Hematopoietic multipotent progenitor cell treated with erythropoietin and hydrocortisone succinate and interleukin-3 and kit ligand, for 4 days (in vitro differentiated cells): ENCODE measurements at places on chromosomes 16 and 17.

- DNase-seq, result no peak
Measured at GRCh38 chr17:77441940-77442339, 301.2 kb downstream of the SEC14L1 start.

- DNase-seq, result no peak
Measured at GRCh38 chr17:65535777-65536572, 25.5 kb downstream of the AXIN2 start.

GRCh38 chr16:73459586-73459985 is 411.7 kb upstream of the ZFHX3 start:
- no peak for DNase-seq

DNA sequence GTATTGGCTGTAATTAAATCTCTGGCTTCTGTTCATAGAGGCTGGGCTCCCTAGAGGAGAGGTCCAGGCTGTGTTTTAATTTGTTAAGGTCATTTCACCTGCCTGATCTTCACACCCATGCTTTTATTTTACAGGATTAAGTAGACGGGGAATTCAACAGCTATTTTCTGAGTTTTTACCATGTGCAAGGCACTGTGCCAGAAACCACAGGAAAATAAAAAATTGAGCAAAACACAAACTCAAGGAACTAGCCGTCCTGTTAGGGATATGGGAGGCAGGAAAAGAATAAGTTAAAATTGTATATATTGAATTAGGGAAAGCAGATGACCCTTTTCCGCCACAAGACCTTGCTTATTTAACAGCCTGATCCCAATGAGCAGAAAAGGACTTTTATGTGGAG is 29.1 kb downstream of the HS3ST3A1 start:
- no peak for DNase-seq

DNA sequence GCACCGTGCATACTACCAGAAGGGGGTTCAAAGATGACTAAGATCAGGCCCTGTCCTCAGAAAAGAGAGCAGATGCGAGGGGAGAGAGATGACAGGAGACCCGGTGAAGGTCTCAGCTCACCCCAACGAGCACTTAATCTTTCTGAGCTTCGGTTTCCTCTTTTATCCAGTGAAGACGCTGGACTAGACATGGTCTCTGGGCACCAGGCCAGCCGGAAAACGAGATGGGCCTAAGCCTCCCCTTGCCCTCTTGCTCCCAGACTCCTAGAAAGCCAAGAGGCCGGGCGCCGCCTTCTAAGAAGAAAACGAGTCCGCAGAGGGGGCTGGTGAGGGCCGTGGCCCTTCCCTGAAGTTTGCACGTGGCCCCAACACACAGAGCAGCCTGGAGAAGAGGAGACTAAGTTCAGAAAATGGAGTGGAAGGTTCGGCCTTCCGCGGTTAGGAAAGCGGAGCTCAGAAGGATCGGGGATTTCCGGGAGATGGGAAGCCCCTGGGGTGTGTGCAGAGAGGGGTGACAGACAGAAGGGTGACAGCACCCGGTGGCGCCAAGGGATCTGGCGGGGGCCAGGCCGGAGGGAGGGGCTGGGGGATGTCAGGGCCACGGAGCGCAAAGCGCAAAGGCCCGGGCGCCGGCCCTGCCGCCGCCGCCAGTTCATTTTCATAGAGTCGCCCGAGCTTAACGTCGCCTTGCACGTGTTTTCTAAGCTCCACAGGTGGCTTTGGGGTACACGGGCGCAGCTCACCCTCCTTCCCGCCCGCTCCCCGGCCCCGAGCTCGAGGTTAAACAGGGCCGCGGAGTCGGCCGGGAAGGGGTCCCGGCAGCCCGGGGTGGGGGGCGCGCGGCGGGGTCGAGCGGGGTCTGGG is 42.1 kb upstream of the BHLHA9 start:
- DNase-seq, result peak; percentile 35

DNA sequence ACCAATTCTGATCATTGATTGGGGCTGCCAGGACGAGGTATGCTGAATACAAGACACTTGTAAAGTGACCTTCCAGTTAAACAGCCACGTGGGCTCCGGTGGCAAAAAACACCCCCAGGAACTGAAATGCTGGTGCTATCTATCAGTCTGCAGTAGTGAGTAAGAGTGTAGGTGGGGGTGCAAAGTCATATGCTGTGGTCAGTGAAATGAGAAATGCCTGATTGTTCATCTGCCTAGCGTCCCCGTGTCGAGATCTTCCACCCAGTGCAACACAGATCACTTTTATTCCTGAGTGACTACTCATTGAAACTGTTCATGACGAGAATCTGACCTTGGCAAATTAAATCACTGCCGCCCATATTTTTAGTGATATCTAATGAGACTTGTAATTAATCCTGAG is 806.5 kb upstream of the GOT2 start:
- DNase-seq, result no peak

DNA sequence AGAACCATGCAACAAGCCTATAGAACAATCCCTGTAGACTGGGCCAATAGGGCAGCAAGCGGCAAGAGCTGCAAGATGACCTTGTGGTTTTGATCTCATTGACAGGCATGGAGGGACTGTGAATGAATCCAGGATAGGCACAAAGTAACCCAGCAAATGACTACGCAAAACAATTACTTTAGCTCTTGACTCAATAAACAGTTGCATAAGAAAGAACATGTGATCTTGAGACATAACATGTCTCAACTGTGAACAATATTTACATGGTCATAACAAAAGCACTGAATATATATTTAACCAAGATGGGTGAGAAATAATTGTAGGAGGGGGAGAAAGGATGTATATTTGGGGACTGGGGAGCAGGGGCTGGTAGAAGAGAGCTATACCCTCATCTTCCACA is 313.7 kb upstream of the CDH5 start:
- DNase-seq, result no peak

- peak; percentile 76 for DNase-seq
Measured at GRCh38 chr17:1005361-1005946, 8.5 kb downstream of the TIMM22 start.

DNA sequence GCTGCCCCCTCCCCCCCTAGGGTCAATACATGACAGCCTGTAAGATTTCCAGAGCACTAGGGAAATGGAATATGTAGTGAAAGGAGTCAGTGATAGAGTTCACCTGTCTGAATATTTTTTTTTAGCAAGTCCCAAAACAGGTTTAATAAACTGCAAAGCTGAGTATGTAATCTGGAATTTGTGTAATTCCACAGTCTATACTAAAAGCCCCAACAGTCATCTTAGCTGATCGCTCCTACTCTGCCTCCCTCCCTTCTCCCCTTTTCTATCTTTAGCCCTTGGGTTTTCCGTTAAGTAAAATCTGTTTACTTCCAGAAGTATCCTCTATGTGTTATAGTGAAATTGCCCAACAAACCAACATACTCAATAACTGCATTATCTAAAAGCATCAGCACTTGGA is 3.5 kb downstream of the CDH13 start:
- no peak for DNase-seq

- DNase-seq, result peak; percentile 93
Measured at GRCh38 chr16:17224879-17225281, 245.9 kb downstream of the XYLT1 start.

DNA sequence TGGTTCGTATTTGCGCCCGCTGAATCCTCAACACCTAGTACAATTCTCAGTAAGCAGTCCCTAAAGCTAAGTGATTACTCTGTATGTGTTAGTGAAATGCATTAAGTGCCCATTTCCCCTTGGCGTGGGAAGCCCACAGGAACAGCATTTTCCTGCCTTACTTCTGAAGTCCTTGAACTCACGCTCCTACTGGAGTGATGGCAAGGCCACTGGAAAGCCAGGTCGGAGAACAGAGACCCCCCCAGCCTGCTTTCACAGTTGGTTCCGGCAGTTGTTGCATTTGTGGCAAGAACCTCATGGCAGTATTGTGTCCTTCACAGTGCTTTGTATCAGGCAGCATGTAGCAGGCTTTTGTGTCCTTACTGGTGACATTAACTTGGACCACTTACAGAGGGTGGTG is 340.7 kb downstream of the CDH13 start:
- DNase-seq, result no peak

DNA sequence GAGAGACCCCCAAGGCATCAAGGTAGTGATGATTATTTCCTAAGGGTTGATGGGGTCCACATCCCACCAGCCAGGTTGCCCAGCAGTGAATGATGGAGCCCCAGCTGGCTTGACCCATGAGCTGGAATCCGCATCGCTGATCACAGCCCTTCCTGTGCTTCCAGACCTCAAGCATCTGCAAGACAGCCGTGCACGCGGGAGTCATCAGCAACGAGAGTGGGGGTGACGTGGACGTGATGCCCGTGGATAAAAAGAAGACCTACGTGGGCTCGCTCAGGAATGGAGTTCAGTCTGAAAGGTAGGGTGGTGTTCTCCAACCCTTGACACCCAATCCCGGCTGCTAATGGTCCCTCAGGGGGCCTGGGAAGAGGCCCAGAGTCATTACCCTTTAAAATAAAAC is 69.3 kb downstream of the CRISPLD2 start:
- DNase-seq, result no peak
